ENCODE measurements at places on chromosomes 2 and 18.

DNA sequence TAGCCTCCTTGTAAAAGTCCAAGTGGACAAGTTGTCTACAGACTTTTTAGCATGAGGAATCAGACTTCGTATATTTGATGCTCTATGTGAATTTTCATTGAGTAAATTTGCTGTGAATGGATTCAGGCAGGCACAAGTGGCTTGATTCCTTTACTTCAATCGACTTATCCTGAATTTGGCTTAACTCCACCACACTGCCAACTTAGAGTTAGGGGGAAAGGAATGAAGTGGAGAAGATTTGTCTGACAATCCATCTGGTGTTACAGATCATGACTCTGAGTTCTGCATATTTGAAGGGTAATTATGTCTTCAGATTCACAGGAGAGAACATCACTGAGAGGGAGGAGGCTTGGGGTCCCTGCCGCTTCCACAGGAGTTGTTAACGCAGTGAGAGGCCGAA is 829.3 kb downstream of the DCC start:
- H3K4me1 ChIP-seq, result no peaks in the 10 kb centered on the region
- no peaks in the 10 kb centered on the region for H3K36me3 ChIP-seq
- H3K27ac ChIP-seq, result no peak overlapping the region
- H3K27me3 ChIP-seq, result no peaks in the 10 kb centered on the region
- DNase-seq, result no peak
- H3K4me3 ChIP-seq, result no peak overlapping the region

- peaks cover 47% of the 10 kb centered on the region for H3K4me1 ChIP-seq
- peak overlapping the region; percentile 100 for H3K4me3 ChIP-seq
- H3K27me3 ChIP-seq, result no peaks in the 10 kb centered on the region
These were observed 633 bp downstream of the BCL2 start for GRCh38 chr18:63318889-63319382.

GRCh38 chr2:223050900-223051504 is 988 bp upstream of the KCNE4 start:
- H3K27me3 ChIP-seq, result peaks cover 23% of the 10 kb centered on the region
- no peaks in the 10 kb centered on the region for H3K4me1 ChIP-seq
- H3K36me3 ChIP-seq, result no peaks in the 10 kb centered on the region
- DNase-seq, result no peak
- no peak overlapping the region for H3K27ac ChIP-seq
- no peak overlapping the region for H3K4me3 ChIP-seq

- H3K27me3 ChIP-seq, result no peaks in the 10 kb centered on the region
- H3K4me1 ChIP-seq, result no peaks in the 10 kb centered on the region
- DNase-seq, result no peak
- no peaks in the 10 kb centered on the region for H3K36me3 ChIP-seq
- no peak overlapping the region for H3K4me3 ChIP-seq
These were observed 38.2 kb upstream of the TWSG1 start for GRCh38 chr18:9296233-9297006.

DNA sequence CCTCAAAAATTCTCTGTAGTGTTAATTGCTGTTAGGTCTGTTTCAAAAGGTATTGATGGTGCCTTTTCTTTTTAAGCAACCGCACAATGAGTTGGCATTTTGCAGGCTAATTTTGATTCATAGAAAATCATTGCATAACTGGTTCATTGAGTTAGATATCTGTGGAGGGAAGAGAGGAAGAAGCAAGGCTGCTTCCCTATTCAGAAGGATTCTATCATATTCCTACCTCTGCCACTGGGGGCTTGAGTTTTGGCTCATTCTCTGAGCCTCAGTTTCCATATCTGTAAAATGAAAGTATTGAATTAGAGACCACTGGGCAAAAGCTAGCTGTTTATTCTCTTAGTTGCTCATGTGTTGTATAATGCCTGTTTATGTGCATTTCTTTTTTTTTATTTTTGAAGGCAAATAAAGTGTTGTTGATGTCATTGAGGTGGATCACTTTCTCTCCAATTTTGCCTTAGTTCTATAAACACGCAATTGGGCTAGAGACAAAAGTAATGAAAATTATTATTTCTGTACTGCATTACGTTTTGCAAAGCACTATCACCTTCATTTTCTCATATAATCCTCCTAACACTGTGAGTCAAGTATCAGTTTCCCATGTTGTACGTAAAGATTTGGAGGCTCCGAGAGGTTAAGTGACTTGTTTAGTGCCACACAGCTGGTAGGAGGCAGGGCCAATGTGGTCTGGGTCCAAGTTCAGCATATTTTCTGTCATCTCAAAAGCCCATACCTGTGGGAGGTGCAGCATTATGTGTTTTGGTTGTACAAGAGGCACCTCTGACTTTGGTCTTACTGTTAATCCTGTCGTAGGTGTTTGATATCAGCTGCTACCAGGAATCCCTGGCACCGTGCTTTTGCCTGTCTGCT is 5.9 kb downstream of the TRIB2 start:
- peaks cover 68% of the 10 kb centered on the region for H3K4me1 ChIP-seq
- H3K27me3 ChIP-seq, result no peaks in the 10 kb centered on the region
- H3K27ac ChIP-seq, result peak overlapping the region; percentile 98
- peaks cover 20% of the 10 kb centered on the region for H3K36me3 ChIP-seq
- DNase-seq, result no peak
- H3K4me3 ChIP-seq, result peak overlapping the region; percentile 99

GRCh38 chr2:149068996-149069888 is 30.7 kb downstream of the LYPD6B start:
- H3K4me1 ChIP-seq, result peaks cover 25% of the 10 kb centered on the region
- H3K36me3 ChIP-seq, result peaks cover 3% of the 10 kb centered on the region
- H3K27me3 ChIP-seq, result peaks cover 7% of the 10 kb centered on the region
- DNase-seq, result peak; percentile 21
- H3K4me3 ChIP-seq, result no peak overlapping the region

DNA sequence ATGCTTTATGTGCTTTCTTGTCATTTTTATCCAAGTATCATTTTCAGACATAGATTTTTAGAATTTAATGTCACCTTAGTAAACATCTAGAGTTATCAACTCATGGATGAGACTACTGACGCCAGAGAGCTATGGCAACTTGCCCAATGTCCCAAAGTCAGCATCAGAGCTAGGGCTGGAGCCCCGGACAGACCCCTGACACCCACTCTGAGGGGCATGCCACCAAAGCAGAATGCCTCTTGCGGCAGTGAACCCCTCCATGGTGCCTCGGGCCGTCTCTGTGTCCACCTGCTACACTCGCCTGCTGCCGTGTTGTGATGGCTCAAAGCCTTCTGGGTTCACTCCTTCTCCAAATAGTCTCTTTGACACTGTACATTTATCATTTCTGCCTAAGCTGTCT is 5.4 kb downstream of the SIGLEC15 start:
- H3K36me3 ChIP-seq, result peaks cover 5% of the 10 kb centered on the region
- peaks cover 16% of the 10 kb centered on the region for H3K4me1 ChIP-seq
- no peak for DNase-seq
- peaks cover 25% of the 10 kb centered on the region for H3K27me3 ChIP-seq
- H3K27ac ChIP-seq, result no peak overlapping the region
- no peak overlapping the region for H3K4me3 ChIP-seq

- H3K27ac ChIP-seq, result no peak overlapping the region
- peaks cover 15% of the 10 kb centered on the region for H3K27me3 ChIP-seq
- H3K4me3 ChIP-seq, result no peak overlapping the region
- no peaks in the 10 kb centered on the region for H3K4me1 ChIP-seq
These were observed 227.3 kb upstream of the RAB6C start for GRCh38 chr2:129752176-129752575.

DNA sequence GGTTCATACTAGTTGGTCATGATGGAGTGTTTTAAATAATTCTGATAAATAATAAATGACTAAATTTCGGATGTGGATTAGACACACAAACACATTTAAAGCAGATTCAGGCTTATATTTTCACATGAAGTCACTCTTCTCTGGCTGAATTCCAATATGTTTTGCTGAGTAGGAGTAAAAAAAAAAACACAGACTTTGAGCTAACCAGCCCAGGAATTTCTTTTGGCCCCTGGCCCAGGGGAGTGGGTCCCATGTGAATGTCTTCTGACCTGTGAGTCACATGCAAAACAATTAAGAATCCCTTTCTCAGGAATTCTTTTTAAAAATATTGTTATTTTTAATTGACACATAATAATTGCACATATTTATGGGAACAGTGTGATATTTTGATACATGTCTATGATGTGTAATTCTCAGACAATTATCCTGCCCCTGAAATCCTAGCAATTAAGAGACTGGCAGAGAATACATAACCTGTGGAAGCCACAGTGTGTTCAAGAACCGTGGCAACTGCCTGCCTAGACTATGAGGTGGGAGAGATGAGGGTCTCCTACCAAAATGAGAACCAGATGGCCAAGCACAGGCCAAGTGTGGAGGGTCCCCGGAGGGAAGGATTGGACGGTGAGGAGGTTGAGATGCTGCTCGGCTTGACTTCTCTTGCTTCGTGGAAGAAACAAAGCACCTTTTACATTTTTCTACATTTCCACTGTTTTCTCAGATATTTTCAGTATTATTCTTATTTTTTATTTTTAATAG is 236.4 kb downstream of the PIEZO2 start:
- H3K27ac ChIP-seq, result no peak overlapping the region
- H3K4me1 ChIP-seq, result no peaks in the 10 kb centered on the region
- no peak overlapping the region for H3K4me3 ChIP-seq
- DNase-seq, result no peak
